ENCODE measurements at places on chromosomes 2 and 18.

- no peak for DNase-seq
Observed at GRCh38 chr18:70554854-70555445, 266.1 kb downstream of the SOCS6 start.

DNA sequence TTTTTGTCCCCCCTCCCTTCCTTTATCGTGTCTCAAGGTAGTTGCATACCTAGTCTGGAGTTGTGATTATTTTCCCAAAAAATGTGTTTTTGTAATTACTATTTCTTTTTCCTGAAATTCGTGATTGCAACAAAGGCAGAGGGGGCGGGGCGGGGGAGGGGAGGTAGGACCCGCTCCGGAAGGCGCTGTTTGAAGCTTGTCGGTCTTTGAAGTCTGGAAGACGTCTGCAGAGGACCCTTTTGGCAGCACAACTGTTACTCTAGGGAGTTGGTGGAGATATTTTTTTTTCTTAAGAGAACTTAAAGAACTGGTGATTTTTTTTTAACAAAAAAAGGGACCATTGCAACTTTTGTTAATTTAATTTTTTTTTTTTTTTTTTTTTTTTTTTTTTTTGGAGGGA lies 2.1 kb downstream of the SOX11 start:
- no peak for DNase-seq

- DNase-seq: no peak
Observed at GRCh38 chr18:44788334-44788733, 107.6 kb downstream of the SETBP1 start.

DNA sequence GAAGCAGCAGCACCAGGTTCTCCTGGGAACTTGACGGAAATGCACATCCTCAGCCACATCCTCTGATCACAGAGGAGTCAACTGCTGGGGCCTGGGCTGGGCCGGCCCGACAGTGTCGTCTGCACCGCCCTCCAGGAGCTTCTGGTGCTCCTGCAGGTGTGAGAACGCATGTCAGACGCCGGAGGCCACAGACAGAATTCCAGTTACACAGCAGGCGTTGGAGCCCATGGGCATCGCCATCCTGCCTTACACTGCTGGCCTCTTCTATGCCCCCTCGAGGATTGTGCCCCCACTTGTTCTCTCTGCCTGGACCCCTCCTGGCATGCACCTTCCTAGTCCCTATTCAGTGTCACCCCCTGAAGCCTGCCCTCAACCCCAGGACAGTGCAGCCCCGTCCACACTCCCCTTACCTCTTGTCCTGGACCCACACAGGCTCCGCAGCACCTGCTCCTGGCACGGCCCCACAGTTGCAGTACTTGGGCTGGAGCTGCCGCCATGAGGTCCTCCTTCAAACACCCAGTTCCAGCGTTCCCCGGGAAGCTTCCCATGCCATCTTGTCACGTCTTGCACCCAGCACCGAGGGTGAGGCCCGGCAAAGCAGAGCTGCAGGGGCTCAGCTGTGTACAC lies 37.5 kb downstream of the ADI1 start:
- DNase-seq: no peak

GRCh38 chr18:26911840-26912239 lies 46.3 kb upstream of the AQP4 start:
- no peak for DNase-seq

GRCh38 chr2:168517816-168518215 lies 61.7 kb downstream of the CERS6 start:
- DNase-seq: no peak

GRCh38 chr18:9619056-9619455 lies 4.7 kb upstream of the PPP4R1 start:
- no peak for DNase-seq

- DNase-seq: no peak
Observed at GRCh38 chr2:238168196-238169047, 9.7 kb downstream of the ERFE start.

GRCh38 chr2:134716721-134717243 lies 2.0 kb downstream of the TMEM163 start:
- DNase-seq: no peak
